ENCODE measurements at places on chromosomes 1 and 21.

DNA sequence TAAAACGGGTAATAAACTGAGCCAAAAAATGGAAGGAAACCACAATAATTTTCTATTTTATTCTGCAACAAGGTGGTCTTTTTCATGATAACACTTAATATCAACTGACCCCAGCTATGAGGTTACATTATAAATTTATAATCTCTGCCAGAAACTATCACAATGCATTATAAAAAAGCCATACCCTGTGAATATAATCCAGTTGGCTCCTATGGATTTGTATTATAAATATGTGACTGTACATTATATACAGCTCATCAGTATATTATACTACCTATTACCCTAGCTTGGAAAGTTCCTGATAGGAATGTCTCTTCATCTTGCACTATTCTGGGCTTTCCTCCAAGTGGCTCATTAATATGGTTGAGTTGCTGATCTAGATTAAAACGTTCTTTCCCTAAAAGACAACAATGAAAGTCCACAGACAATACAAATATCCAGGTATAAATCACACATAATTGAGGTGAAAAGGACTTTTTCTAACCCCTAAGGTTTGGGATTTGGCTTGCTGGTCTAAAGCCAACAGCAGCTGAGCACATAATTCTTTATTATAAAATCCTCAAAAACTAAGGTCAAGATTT is 487.7 kb downstream of the TTLL7 start:
- no peak for DNase-seq

DNA sequence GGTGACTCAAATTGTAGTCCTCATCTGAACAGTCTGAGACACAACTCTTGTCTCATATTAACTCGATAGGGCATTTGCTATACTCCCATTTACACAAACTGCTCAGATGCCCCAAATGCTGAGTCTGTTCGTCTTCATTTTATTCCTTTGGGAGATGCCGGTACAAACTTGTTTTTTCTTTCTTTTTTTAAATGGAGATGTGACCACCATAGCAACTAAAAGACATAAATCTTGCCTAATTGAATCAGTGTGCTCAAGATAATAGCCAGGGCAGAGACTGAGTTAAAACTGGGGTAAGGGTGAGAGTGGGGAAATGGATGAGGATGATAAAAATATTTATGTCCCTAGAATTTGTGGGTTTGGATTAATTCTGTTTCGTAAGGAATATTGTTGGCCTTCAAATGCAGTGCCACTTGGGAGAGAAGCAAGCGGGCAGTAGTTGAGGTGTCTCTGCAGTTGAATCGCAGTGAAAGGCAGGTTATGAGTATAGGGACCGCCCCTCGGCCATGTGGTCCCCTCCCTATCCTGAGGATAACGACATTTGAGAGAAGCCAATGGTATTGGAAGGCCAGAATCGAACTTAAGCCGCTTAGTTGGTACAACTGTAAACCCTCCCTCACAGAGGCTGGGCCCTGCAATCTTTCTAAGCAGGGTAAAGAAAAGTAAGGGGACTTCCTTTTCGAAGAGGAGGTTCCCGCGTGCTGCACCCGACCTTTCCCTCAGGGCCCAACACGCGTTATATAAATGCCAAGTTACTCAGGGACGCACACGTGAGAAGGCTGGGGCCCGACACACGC is 859 bp upstream of the LRRC8B start:
- DNase-seq = peak; percentile 21

DNA sequence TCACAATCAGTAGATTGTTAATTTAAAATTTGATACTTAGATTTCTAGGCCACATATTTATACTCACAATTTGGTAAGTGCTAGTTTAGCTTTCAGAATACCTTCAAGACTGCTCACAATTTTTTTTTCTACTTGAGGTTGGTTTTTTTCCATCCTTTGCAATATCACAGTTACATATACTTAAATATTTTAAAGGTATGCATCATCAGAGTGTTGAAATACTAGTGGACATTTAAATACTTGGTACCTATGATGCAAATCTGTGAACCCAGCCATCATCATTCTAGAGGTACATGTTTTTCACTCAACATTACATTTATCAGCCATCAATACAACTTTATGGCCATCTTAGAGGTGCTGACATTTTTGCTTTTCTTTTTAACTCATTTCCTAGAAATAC is 6.2 kb upstream of the LRRC40 start:
- DNase-seq = no peak

DNA sequence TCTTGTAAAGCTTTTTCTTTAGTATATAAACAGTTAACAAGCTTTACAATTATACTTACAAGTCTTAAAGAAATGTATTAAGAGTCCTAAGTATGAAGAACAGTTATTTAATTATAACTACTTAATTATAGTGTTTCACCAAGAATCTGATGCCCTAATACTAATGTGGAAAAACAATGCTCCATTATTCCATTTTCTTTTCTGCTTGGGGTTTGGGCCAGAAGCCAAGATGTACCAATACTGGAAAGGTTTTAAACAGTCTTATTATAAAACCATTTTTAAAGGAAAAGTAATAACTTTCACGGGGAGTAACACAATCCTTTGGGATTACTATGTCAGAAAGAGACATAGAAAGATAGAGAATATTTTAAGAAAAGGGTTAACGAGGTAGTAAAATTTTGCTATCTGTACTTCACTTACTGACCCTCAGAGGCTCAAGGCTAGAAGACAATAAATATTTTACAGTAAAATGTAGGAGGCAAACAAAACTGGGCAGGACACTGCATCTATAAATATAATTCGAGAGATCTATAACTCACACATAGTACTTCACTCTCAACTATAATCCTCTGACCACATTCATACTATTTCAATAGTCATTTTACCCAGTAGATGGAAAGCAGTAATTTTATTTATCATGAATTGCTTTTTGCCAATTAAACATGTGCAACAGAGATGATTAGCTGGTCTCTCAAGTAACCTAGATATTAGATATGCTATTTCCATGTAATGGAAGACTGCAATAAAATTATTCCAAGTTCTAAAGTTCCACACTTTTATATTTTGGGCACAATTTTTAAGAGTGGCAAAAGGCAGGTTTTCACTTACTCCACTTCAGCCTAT is 63.9 kb downstream of the LTN1 start:
- DNase-seq = no peak

- DNase-seq = no peak
Measured at GRCh38 chr1:94092210-94092613, 28.7 kb downstream of the ABCA4 start.

All from NCI-H187 treated with DMSO at 0.1 percent for 48 hours (cell line).